Glutamatergic neuron (in vitro differentiated cells): ENCODE measurements at places on chromosomes 12 and 14.

DNA sequence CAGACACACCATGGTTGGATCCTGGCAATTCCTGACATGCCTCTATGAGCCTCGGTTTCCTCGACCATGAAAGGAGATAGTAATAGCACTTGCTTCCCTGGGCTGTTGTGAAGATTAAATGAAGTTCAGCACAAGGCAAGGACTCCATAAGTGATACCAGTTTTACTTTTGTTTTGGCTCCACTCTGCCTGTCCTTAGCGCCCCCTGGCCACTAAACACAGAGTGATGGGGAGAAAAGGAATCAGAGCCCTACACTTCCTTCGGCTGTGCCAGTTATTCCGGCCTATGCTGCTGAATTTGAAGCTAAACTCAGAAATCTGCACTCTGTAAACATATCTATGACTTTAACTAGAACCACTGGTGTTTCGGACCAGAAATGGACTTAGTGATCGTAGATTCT is 173.8 kb downstream of the C12orf75 start:
- no peak for DNase-seq

- DNase-seq, result no peak
These were observed at the start of gene GPR65 for GRCh38 chr14:88005050-88005481. Gene GPR65, plus strand, starts transcription at chr14:88005135. Its CDS starts 5,713 bp downstream, at chr14:88010848.

- DNase-seq, result no peak
These were observed 50.8 kb downstream of the RPS6KA5 start for GRCh38 chr14:91009501-91010152.

GRCh38 chr14:91754819-91755218 is 22.9 kb upstream of the CATSPERB start:
- no peak for DNase-seq

- peak; percentile 76 for DNase-seq
These were observed 44.3 kb downstream of the TEAD4 start for GRCh38 chr12:3003357-3003992.

DNA sequence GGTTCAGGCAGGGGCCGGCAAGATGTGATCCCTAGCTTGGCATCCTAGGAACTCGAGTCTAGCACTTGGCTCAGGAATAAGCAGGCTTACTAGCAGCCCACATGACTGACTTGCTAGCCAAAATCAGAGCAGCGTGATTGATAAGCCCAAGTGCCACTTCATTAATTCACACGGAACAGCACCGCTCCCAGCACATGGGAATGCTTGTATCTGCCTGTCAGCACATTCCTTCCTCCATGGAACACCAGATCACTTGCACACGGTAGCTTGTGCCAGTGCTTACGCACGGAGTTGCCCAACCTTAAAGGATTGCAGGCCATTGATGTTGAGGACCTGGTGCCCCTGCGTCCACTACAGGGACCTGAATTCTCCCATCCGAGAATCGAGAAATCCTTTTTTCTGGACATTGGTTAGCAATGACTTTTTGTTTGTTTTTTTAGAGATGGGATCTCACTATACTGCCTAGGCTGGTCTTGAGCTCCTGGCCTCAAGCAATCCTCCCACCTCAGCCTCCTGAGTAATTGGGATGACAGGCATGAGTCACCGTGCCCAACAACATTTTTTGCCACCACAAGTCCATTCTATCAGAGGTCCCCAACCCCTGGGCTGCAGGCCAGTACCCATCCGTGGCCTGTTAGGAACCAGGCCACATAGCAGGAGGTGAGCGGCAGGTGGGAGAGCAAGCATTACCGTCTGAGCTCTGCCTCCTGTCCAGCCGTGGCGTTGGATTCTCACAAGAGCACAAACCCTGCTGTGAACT is 30.6 kb upstream of the TSPAN9 start:
- no peak for DNase-seq

- no peak for DNase-seq
These were observed 27.8 kb downstream of the GPRC5D start for GRCh38 chr12:12924169-12924568.

DNA sequence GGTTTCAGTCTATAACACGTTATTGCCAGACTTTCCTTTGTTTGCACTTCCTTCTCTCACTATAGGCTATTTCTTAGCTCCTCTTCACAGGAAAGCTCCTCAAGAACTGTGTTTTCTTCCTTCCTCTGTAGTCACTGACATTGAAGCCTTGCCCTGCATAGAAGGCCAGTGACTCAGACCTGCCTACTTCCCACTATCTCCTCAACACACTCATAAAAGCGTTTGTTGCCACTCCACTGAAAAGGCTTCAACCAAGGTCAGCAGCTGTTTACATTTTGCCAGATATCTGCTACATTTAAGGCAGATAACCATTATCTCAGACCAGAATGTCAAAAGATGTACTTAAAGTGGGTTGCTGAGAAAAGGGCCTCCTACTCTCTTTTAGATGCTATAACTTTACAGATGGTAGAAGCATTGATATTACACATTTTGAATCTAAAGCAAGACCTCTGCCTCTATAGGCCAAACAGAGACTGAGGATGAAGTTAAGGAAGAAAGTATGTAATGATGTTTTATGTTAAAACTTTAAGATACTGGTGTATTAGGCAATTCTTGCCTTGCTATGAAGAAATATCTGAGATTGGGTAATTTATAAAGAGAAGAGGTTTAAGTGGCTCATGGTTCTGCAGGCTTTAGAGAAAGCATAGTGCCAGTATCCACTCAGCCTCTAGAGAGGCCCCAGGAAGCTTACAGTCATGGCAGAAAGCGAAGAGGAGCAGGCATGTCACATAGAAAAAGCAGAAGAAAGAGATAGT is 233.3 kb upstream of the FLRT2 start:
- DNase-seq, result no peak

- DNase-seq, result no peak
These were observed 147.2 kb upstream of the DYRK2 start for GRCh38 chr12:67501362-67501761.

GRCh38 chr14:73815849-73816248 is 35.8 kb upstream of the PTGR2 start:
- no peak for DNase-seq

DNA sequence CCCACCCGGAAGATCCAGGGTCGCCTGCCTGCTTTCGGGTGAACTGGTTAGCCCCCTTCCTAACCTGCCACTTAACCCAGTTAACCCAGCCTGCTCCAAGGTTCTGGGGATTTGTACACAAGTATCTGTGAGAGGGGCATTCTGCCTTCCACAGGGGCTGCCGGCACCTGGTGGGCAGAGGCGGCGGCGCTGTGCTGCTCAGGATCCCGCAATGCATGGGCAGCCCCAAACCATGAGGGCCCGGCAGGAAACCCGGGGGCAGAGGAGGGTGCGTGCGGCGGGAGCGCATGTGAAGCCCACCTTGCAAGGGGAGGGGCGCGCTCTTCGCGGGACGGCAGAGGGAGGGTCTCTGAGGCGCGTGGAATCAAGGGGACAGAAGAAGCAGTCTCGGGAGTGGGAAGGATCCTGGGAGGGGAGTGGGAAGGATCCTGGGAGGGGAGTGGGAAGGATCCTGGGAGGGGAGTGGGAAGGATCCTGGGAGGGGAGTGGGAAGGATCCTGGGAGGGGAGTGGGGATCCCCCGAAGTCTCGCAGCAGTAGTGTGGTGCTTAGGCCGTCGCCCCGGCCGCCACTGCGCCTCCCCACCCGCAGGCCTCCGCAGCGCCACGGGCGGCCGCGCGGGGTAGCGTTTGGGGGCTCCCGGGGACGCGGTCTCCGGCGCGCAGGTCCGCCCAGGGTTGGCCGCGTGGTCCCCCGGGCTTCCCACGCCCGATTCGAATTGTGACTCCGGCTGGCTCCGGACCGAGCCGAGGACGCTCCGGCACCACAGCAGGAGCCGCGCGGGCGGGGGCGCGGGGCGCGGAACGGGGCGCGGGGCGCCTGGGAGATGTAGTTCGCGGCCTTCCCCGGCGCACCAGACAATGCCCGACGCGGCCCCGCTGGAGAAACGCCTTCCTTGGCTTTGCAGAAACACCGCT is 4.9 kb upstream of the MTA1 start:
- peak; percentile 86 for DNase-seq

- no peak for DNase-seq
These were observed 92.4 kb downstream of the TPH2 start for GRCh38 chr12:72031066-72031465.

DNA sequence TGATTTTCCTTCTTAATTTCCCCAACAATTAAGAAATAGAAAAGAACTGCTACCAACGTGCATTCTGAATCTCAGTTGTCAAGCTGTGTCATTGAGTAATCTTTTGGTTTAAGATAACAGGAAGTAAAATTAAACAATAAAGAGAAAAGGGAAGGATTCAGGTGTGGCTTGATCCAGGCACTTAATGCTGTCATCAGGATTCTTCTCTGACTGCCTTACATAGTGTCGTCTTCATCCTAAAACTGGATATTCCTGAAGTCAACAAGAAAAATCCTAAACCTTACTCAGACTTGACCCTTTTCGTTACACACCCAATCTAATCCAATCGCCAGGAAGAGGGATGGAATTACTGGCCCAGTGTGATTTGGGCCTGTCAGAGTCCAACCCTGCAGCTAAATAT is 443.8 kb downstream of the MED13L start:
- DNase-seq, result no peak

DNA sequence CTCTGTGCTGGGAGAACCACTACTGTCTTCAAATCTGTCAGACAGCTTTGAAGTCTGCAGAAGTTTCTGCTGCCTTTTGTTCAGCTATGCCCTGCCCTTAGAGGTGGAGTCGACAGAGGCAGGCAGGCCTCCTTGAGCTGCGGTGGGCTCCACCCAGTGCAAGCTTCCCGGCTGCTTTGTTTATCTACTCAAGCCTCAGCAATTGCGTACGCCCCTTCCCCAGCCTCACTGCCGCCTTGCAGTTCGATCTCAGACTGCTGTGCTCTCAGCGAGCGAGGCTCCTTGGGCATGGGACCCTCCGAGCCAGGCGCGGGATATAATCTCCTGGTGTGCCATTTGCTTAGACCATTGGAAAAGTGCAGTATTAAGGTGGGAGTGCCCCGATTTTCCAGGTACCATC is 25.1 kb upstream of the KLRB1 start:
- no peak for DNase-seq

DNA sequence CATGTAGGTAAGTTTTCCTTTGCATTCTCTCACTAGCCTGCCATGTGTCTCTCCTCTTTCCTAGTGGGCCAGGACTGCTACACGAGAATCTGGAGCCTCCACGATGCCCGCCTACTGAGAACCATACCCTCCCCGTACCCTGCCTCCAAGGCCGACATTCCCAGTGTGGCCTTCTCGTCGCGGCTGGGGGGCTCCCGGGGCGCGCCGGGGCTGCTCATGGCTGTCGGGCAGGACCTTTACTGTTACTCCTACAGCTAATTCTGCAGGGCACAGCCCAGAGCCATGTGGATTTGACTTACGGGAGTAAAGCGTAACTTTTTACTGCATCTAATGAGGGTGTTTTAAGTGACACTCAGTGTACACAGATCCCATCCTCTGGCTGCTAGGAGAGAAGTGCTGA is 32.3 kb downstream of the DCAF4 start:
- no peak for DNase-seq

DNA sequence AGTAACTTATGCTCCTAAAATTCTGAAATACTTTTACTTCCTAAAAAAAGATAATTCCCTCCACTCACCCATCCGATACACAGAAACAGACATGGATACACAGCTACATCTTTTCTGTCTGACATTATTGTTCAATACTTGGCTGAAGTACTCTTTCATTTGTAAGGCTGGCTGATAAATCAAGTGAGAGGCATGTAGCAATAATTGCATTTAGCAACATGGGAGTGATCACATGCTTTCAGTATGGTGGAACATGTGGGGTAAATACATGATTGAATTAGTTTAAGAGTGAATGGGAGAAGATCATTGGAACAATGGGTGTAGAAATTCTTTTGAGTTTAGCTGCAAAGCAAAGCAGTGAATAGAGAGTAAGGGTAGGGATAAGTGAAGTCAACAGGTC is 25.6 kb downstream of the PTPRQ start:
- DNase-seq, result no peak

- DNase-seq, result no peak
These were observed 316.9 kb downstream of the DAD1 start for GRCh38 chr14:22271838-22272799.

GRCh38 chr14:54219261-54220070 is 177.3 kb upstream of the CDKN3 start:
- peak; percentile 33 for DNase-seq

DNA sequence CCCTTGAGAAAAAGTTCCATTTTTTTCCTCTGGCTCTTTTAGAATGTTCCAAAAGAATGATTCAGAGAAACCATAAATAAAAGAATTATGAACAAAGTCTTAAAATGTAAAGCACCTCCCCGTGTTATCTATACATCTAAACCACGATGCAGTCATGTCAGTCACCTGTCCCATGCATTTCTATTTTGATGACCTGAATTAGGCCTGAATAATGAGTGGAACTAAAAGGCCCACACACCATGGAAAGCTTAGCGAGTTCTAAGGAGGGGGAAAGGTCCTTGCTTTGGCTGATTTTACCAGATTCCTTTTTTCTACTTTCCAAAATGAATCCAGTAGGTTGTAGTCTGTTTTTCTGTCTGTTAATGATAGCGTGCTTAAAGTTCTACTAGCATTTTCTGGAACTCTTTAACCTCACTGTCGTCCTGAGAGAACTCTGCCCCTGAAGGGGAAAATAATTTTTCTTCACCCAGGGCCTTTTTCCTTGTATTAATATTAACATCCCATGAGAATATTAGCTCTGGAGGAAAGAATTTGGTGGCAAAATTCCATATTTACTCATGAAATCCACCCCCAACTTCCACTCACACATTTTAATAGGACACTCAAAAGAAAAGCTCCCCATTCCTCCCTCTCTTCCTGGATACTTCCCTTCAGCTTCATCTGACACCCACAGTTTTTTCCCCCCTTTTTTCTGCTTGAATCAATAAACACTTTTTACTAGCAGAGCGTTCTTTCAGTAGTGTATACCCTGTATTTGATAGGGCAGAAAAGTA is 266.3 kb upstream of the DIO2 start:
- no peak for DNase-seq

DNA sequence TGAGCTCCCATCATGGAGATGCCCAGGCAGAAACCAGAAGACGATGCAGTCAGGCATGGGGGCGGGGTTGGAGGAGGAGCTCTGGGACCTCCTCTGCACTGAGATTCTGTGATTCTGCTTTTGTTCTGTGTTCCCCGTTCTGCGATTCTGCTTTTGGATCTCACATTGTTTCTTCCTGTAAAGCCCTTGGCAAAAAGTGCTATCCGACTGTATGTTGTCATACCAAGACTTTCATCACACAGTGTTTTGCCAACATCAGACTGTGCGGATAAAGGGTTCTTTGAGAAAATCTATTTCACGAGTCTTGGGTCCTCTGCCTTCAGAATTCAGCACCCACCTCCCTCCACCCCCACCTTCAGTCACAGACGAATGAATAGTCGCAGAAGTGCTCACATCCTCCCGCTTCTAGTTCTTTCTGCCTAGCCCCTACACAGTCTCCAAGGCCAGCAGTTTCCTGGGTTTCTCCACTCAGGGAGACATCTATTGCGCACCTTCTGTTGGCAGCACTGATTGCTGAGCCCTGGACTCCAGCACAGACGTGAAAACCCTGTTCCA is 24.7 kb upstream of the PWP1 start:
- DNase-seq, result no peak

GRCh38 chr12:66176105-66176900 is 6.5 kb upstream of the TMBIM4 start:
- DNase-seq, result no peak

- no peak for DNase-seq
These were observed 82.1 kb downstream of the AVPR1A start for GRCh38 chr12:63068857-63069442.
